Activated naive CD4-positive, alpha-beta T cell treated with Interleukin-2 at 50 U/mL for 16 hours (primary cell): ENCODE measurements at places on chromosomes 4 and X.

DNA sequence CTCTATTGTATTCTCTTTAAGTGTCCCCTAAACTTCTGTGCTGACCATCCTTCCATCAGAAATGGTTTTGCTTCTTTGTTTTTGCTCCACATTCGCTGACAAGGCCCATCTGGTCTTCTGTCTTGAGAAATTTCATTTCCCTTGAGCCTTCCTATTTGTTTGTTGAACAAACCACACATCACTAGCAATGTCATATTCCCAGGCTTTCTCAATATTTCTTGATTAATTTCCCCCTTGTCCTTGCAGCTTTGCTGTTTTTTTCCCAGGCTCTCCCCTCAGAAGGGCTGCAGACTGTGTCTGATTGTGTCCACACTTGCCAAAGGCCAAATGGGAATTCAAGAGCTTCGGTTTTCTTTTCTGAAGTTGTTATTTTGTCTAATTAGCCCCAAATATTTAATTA lies 158.9 kb downstream of the MID1IP1 start:
- DNase-seq = no peak

GRCh38 chr4:144518181-144518895 lies 127.6 kb upstream of the HHIP start:
- no peak for DNase-seq

- no peak for DNase-seq
Measured at GRCh38 chrX:13937370-13938050, 92.2 kb downstream of the GEMIN8 start.

DNA sequence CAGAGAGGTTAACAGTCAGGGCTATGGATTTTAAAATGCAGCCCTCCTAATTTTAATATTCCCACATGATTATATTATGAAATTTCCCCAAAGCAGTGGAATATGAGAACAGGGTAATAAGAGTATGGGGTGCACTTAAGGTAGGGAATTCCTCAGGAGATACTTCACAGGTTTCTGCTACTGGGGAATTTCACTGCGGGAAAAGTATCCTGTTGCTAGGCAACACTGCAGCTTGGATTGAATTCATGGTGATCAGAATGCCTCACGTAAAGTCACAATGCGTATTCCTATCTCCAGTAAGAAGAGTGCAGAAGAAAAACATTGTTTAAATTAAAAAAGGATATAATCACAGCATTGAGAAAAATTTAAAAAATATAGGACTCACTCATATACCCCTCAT lies 398.1 kb upstream of the RPS6KA3 start:
- no peak for DNase-seq

DNA sequence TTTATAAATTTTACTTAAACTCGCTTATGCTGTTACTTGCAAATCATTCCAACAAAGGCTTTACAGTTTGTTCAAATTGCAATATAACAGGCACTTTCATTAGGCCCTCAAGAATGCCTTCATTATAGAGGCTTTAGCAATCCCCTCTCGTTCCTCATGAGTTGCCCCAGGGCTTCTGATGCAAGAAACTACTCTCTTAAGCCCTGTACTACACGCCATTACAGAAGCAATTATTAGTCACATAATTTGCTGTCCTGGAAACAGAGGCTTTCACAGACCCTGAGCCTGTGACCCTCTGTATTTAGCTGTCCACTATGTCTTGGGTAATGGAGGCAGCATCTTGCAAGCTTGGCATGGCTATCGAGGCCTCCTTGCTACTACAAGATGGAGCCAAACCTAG lies 965.9 kb upstream of the DIAPH2 start:
- DNase-seq = no peak

- DNase-seq = no peak
Measured at GRCh38 chrX:16076834-16077233, 46.5 kb upstream of the GRPR start.

GRCh38 chr4:38504396-38504715 lies 159.6 kb upstream of the KLF3 start:
- no peak for DNase-seq

DNA sequence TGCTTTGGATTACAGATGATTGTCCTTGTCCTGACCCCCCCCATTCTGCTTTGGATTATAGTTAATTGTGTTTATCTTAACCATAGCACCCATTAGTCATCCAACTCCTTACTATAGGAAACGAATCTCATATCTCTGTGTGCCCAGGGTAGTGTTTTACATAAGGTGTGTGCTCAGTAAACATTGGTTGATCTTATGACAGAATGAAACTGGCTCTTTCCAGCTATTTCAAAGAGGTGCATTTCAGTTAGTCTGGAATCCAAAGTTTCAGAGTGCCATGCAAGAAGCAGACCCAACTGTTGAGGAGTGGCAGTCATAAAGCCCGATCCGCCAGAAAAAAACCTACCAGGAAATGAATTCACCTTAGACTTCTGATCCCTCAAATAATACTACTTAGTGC lies 14.7 kb downstream of the TRIM2 start:
- DNase-seq = no peak

DNA sequence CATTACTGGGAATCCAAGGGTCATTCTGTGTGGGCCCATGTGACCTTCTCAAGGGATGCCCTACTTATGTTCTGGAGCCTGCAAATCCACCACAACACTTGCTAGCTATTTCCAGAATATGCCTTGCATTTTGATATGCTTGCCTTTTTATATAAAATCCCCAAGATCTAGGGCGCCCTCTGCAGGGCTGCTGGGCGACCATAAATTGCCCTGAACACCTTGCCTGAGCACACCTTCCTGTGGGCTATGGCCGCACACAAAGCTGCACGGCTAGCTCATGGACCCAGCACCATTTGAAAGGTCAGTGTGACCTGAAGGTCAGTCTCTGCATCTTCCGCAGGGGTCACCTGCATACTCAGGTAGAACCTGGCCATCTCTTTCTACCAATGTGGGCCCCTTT lies 311.7 kb downstream of the NLGN4X start:
- DNase-seq = no peak

- DNase-seq = no peak
Measured at GRCh38 chr4:69522554-69522953, 26.8 kb upstream of the UGT2B4 start.

GRCh38 chr4:180564026-180564425 lies 1679.2 kb upstream of the TENM3 start:
- DNase-seq = no peak

- DNase-seq = no peak
Measured at GRCh38 chr4:2245057-2245786, 3.3 kb upstream of the HAUS3 start.

- no peak for DNase-seq
Measured at GRCh38 chrX:23902419-23902818, 5.3 kb downstream of the APOO start.

DNA sequence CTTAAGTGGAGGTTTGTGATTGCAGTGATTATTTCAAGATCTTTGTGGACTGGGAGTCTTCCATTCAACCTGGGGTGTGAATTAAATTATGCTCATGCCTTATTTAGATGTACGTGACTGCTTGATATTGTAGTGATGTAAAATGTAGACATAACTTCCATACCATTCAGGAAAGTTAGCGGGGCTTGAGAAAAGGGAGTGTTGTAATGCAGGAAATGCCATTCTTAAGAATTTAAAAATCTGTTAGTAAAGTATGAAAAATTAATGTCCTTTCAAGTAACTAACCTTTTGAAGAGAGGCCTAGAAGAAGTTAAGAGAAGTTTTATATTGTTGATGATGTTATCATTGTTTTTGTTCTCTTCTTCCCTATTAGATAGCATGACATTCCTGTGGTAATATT lies 318.2 kb downstream of the CCSER1 start:
- no peak for DNase-seq

DNA sequence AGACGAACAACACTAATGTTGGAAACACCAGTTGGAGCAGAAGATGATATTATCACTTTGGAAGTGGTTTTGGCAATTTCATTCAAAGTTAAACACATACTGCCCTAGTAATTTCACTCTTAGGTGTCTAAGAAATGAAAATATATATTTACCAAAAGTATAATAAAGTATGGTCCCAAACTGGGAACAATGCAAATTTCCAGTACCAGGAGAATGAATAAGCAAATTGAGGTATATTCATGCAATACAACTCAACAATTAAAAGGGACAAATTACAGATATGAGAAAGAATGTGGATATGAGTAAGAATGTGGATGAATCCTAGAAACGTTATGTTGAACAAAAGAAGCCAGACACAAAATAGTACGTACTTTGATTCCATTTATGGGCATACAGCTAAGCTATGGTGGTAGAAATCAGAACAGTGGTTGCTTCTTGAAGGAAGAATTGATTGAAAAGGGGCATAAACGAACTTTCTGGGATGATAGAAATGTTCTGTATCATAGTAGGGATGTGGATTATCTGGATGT lies 10.0 kb downstream of the ELMOD2 start:
- DNase-seq = no peak

- DNase-seq = no peak
Measured at GRCh38 chr4:180541678-180542077, 1701.5 kb upstream of the TENM3 start.

GRCh38 chr4:187006189-187006618 lies 282.5 kb upstream of the FAT1 start:
- no peak for DNase-seq

- no peak for DNase-seq
Measured at GRCh38 chr4:16194214-16194613, 32.1 kb downstream of the TAPT1 start.

DNA sequence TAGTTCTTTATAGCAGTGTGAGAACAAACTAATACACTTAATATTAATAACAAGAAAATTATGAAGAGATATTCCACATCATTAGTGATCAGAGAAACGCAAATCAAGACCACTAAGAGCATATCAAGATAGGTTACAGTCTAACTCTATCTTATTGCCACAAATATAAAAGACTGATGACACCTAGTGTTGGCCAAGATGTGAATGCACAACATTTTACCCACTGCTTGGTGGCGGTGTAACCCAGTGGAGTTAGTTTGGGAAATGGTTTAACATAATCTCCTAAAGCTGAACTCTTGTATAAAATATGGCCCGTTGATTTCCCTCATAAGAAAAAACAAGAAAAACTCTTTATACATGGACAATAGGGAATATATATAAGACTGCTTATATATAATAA lies 92.4 kb downstream of the SLITRK2 start:
- no peak for DNase-seq

DNA sequence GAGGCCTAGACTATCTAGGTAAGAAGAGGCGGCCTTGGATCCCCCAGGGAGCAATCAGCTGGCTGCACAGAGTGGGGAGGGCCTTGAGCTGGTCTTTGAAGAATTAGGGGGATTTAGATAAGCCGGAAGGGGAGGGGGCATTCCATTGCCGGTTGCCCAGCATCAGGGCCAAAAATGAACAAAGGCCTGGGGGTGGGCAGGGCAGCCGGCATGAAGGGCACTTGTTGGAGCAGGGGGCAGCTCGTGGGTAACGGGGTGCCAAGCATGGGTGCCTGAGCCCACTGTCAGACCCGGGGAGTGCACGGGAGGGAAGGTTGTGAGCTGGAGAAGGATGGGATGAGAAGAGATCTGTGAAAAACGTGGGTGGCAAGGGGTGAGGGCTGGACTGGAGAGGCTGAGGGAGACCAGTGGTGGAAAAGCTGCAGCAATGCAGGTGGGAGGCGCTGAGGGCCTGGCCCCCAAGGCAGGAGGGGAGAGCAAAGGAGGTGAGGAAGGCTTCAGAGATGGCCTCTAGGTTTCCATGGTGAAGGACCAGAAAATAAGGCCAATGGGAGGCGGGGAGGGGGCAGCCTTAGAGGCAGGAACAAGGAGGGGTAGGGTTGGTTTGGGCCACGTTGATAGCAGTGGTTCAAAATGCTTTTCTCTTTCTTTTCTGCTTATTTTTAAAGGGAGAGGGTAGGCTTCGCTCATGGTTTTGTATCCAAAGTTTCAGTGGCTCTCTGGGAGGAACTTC lies 8.6 kb downstream of the KLF3 start:
- DNase-seq = no peak

- no peak for DNase-seq
Measured at GRCh38 chr4:85050736-85051135, 84.2 kb upstream of the WDFY3 start.

GRCh38 chrX:1885116-1885515 lies 270.3 kb downstream of the ASMT start:
- DNase-seq = no peak

- no peak for DNase-seq
Measured at GRCh38 chrX:112849016-112849415, 8.4 kb upstream of the AMOT start.

DNA sequence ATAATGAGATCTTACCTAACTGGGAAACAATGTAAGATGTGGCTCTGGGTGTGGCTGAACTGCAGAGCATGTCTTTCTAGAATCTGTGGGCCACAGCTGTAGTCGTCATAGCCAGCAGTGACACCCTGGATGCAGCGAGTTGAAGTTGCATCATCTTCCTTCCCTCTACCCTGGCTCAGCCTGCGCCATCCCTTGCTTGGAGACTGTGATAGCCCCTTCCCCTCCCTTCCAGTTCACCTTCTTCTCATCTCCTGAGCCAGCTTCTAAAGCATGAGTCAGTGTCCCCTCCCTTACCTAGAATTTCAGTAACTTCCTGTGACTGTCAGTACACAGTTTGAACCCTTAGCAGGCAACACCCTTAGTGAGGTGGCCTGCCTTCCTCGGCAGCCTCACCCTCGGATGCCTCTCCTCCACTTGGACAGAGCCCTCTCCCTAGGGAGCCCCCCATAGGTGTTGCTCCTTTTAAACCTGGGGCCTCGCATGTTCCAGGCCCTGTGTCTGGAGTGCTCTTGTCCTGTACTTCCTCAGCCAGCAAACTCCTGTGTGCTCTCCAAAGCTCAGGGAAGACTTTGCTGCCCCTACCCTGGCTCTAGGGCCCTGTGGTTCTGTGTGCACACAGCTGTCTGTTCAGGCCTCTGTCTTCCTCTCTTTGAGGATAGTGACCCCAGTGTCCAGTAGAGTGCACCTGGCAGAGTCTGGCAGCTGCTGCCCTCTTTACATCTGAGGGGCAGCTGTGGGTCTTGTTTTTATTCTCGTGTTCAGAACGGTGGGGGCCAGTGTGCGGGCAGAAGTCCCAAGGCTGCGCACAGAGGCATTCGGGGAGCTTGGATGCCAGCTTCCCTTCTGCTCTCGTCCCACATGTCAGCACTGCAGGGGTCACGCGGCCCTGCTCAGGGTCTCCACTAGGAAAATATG lies 43.7 kb upstream of the TADA2B start:
- peak; percentile 21 for DNase-seq

- no peak for DNase-seq
Measured at GRCh38 chr4:129966175-129966574, 870.2 kb downstream of the C4orf33 start.

GRCh38 chrX:37078434-37078703 lies 70.2 kb downstream of the FAM47C start:
- DNase-seq = no peak

DNA sequence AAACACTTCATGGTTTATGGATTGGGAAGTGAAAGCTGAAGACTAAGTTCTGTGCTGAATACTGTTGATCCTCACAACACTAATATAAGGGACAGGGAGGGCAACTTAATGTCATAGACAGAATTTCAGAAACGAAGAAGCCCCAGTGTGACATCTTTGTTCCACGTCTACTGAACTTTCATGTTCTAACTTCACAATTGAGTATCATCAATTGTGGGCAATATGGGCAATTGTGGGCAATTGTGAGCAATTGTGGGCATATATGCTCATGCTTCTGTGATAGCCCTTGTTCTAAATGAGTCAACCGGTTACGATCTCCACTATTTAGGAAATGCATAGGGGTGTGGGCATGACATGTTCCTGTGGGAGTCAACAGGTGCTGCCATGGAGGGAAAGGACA lies 33.7 kb downstream of the CYBB start:
- no peak for DNase-seq
